ENCODE measurements at places on chromosomes 2 and 18.

DNA sequence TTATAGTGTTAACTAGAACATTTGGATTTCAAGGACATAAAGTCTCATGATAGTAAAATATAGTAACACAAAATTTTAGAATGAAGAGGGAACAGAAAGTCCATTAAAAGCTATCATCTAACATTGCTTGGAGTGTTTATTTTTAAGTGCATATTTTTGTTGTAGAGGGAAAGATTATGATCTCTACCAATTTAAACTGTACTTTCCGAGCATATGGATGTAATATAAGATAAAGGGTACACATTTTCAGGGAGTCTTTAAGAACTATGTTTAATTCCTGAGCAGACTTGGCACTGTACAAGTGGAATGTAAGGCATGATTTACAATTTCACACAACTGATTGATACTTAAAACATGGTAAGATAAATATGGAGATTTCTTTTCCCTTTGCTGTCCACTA is 34.2 kb upstream of the ZNF804A start:
- DNase-seq = no peak

GRCh38 chr18:65429601-65430000 is 321.2 kb upstream of the CDH7 start:
- no peak for DNase-seq

DNA sequence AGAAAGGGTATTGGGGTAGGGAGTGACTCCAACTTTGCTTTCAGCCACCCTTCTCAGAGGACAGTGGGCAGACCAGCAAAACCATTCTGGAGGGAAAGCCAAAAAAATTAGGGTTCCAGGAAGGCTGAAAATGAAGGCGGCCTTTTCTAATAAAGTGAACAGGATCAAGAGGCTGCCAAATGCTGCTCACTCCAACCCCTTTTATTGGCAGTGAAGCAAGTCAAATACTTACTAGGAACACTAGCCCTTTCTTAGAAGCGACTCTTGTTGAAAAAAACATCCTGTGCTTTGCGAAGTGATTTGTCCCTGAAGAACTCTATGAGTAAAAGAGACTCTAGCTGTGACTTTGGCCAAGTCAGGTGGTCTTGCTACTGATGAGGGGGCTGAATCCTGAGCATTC is 83.6 kb upstream of the CYP1B1 start:
- DNase-seq = no peak

GRCh38 chr18:63145166-63145850 is 174.3 kb downstream of the BCL2 start:
- DNase-seq = no peak

- DNase-seq = no peak
Observed at GRCh38 chr2:235458839-235459273, 35.0 kb upstream of the AGAP1 start.

DNA sequence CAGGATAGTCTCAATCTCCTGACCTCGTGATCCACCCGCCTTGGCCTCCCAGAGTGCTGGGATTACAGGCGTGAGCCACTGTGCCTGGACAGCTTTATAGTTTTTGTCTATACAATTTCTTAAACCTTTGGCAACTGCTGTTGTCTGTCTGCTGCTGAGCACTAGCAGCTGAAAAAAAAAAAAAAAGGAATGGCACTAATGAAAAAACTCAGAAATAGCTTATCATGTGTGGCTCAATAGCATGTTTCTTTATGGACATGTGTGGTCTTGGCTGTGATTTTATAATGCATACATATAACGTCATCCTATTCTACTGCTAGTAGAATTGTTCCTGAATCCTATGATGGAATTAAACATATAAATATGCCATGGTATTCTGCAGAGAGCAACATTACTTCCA is 231.2 kb downstream of the TPGS2 start:
- DNase-seq = no peak

- no peak for DNase-seq
Observed at GRCh38 chr18:6010284-6010683, 115.0 kb upstream of the TMEM200C start.

- no peak for DNase-seq
Observed at GRCh38 chr2:223051693-223052289, at the start of gene KCNE4. KCNE4 (plus strand) TSS chr2:223052190; CDS start chr2:223052831, 641 bp downstream.

DNA sequence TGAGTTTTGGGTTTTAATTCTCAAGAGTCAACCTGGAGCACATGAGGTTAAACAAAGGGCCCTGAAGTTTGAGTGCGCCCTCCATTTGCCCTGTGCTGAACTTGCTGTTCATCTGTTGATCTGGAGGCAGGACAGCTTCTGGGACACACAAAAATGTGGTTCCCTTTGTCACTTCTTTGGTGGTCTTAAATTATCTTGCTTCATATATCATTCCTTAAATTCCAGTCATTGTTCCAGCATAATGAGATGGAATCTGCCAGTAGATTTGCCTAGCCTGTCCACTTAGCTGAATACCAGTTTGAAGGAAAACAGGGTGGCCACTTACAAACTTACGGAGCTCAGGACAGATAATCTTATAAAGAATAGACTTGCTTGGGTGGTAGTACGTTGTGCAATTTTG is 916 bp downstream of the CETN1 start:
- DNase-seq = no peak
